ENCODE measurements at places on chromosomes 16 and 17.
A peak's percentile ranks its signal among the peaks of the same experiment; 100 is the strongest.

DNA sequence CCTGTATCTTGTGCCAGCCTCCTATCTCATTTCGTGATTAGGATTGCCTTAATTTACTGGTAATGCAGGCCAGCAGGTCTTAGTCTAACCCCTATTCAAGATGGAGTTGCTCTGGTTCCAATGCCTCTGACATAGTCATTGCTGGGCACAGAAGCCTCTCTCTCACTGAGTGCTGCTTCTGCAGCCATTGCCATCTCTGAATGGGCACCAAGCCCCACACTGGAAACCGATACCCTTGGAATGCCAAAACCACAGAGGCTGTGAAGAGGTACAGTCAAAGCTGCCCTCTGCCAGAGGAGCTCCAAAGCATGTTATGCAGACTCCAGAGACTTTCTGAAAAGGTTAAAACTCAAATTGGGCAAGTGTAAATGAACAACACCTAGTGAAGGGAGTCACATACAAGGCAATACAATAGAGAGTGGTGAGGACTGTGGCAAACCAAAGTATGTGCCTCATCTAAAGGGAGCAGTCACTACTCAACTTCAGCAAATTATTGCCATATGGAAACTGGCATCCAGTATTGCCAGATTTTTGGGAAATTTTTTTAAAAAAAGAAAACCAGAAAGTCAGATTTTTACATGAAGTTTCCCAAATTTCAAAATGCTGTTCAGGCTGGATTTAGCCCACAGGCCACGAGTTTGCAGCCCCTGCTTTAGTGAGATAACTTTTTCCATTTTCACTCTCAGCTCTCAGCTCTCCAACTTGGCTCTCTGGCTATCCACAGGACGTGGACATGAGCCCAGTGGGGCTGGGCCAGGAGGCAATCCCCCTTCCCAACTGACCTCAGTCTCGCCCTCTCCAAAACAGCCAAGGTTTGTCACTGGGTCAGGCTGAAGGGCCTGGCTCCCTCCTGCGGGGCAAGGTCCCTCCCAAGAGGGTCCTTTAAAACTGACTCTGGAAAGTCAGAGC lies 2.1 kb upstream of the MMP2 start:
- DNase-seq: no peak

DNA sequence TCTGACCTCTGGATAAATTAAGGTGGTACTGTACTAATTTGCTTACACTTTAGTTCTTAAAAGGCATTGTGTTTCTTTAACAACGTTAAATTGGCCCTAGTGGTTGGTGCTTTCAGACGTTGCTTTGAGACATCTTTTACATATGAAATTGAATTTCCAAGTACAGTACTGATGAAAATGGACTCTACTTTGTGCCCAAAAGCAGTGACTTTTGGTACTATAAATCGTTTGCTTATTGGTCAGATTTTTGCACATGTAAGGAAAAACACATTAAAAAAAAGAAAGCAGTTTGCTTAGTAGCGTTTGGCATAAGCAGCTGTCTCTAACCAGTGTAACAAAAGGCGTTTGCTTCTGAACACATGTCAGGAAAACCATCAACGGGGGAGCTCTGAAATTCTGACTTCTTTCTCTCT lies 139.6 kb downstream of the CDK5R1 start:
- no peak for DNase-seq

DNA sequence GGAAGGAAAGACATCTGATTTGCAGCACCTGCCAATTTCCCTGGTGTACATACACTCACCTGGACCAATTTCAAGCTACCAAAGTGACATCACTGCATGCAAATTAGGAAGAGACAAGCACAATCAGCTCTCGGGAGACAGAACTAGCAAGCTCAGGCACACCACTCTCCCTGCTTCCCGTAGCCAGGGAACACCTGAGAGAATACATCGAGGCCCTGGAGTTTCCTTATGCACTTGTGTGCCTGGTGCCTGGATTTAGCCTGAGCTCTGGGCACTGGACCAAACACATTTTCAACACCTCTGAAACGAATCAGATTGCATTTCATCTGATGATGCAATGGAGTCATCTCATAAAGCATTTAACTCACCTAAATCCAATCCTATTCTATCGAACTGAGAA lies 110.5 kb downstream of the HS3ST2 start:
- no peak for DNase-seq

GRCh38 chr16:80591071-80591915 lies 50.5 kb downstream of the DYNLRB2 start:
- no peak for DNase-seq

DNA sequence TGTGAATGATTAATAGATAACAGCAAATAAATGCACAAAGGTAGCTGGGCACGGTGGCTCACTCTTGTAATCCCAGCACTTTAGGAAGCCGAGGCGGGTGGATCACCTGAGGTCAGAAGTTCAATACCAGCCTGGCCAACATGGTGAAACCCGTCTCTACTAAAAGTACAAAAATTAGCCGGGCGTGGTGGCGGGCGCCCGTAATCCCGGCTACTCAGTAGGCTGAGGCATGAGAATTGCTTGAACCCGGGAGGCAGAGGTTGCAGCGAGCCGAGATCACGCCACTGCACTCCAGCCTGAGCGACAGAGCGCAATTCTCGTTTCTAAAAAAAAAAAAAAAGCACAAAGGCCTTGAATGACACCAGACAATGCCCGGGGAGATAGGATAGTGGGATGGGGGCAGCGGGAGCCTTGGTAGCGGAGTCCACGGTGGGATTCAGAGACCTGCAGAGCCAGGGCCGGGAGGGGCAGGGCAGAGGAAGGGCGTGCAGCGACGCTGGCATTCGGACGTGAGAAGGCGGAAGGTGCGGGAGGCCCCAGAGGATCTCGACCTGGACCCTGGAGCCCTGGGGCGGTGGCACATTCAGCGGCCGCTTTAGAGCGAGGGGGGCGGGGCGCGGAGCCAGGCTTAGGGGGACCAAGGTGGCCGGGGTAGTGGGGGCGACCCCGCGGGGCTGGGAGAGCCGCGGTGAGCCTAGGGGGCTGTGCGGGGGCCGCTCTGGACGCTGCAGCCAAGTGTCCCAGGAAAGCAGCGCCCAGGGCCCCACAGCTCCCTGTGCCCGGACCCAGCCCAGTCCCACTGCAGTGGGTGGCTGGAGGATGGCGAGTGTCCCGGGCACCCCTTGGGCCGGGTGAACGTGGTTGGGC lies 999 bp upstream of the FLYWCH2 start:
- no peak for DNase-seq

- peak; percentile 8 for DNase-seq
These were observed 483 bp downstream of the RPA1 start for GRCh38 chr17:1830288-1830687.

DNA sequence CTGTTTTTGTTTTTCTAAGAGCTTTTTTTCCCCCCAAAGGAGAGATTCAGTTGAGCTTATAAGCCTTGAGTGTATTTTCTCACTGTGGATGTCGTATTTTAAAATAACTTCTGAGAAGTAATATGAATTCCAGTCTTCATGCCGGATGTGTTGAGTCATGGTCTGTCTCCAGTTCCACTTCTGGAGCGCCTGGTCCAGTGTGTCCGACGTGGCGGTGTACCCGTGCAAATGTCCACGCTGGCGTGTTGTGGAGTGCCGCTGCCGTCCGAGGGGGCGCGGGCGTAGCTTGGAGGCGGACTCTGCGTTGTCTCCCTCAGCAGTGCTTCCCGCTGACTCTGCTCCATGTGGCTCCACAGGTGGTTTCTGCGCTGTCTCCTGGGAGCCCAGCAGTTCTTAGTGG lies 60.9 kb upstream of the ZNF750 start:
- no peak for DNase-seq

GRCh38 chr16:79099716-79100115 lies 500.8 kb downstream of the MAF start:
- DNase-seq: no peak

DNA sequence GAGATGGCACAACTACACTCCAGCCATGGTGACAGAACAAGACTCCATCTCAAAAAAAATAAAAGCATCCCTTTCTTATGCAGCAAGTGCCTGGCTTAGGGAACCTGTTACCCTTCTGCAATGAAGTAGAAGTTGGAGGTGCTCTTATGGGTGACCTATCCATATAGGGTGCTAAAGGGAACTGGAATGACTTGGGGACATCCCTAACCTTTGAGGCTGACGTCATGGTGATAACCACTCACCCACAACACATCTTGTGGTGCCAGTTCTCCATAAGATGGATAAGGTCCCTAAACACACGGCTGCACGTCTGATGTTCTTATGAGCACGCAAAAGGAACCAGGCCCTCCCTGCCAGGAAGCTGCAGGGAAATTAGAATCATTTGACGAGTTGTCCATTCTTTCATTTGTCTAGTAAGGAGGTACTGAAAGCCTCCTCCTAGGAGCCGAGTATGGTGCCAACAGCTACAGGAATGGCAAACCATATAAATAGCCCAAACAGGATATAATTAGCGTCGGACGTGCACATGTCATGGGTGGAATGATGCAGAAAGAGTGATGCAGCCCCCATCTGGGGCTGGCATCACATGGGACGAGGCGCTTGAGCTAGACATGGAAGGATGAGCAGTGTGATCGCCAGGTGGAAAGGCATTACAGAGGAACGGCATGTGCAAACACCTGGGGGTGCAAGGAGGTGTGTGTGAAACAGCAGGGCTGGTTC lies 52.5 kb downstream of the ARHGAP27 start:
- no peak for DNase-seq

GRCh38 chr17:61492759-61493526 lies 40.7 kb downstream of the TBX4 start:
- DNase-seq: no peak

DNA sequence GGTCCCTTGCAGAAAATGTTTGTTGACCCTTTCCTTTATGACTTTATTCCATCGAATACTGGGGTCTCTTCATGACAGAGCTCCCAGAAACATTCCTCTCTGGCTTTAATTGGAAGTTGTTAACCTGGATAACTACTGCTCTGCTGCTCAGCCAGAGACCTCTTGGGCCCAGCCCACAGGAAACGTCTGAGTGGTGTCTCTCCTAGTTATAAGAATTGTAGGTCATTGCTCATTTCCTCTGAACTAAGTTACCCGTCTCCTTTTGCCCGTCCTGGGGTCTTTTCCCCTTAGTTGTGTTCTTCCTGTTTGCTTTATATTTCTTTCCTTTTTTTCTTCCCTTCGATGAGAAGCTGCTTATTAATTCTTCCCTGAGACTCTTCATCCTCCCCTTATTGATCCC lies 9.0 kb downstream of the MAP2K6 start:
- no peak for DNase-seq

GRCh38 chr16:79856581-79856980 lies 256.0 kb upstream of the MAF start:
- DNase-seq: no peak

- DNase-seq: no peak
These were observed 47.0 kb downstream of the MARVELD3 start for GRCh38 chr16:71672803-71673581.

DNA sequence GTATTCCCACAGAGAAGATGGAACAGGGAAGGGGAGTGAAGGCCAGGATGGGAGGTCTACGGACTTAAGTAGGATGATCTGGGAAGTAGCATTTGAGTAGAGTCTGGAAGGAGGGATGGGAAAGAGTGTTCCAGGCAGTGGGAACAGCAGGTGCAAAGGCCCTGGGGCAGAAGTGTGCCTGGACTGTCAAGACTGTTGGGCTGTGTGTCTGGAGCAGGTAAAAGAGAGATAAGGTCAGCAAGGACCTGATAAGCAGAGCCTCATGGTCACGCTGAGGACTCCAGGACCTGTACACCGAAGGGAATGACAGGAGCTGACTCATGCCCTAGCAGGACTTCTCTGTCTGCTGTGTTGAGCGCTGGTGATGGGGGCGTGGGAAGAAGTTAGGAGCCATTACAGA lies 723 bp upstream of the CARD14 start:
- no peak for DNase-seq

- no peak for DNase-seq
These were observed 54.0 kb downstream of the ERN1 start for GRCh38 chr17:64075913-64076312.

GRCh38 chr16:89621698-89622409 lies 8.4 kb downstream of the DPEP1 start:
- no peak for DNase-seq

DNA sequence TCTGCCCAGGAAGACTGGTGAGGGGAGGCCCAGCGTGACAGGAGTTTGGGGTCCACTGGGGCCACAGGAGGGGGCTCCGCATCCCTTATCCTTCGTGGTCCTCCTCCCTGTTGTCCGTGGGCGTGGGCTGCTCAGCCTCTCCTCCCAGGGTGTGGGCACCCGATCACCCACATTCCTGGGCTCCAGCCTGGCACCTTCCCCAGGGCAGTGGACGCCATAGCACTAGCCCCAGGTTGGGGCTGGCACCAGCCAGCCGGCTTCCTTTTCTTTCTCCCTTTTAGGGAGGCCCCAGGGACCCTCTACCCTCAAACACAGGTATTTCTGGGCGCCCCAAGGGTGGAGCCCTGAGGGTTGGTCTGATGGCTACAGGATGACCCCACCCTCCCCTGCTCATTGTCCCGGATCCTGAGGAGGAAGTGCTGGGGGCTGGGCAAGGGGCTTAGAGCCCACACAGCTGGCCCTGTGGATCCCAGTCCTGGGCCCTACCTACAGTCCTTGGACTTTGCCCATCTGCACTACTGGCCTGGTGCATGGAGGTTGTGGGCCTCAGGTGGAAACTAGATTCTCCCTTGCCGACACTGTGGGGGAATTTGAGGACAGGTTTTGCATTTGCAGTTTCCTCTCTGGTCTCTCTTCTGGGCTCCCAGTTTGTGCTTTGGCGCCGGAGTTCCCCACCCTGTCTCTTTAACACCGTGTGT lies 1.1 kb downstream of the KIF1C start:
- DNase-seq: peak; percentile 12

DNA sequence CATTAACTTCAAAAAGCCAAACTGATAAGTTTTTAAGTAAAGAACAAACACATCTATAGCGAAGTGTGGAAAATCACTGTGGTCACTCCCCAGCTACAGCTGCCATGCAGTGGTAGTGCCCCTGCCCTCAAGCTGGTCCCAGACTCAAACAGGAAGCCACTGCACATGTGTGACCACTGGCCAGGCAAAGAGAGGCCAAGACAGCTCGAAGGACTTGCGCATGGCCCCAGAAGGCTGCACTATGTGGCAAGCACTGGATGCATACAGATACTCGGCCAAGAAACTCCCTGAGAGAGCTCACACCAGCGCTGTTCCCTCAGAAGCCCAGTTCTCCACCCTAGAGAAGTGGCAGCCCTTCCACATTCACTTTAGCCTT lies 82.4 kb downstream of the ANKRD11 start:
- no peak for DNase-seq

DNA sequence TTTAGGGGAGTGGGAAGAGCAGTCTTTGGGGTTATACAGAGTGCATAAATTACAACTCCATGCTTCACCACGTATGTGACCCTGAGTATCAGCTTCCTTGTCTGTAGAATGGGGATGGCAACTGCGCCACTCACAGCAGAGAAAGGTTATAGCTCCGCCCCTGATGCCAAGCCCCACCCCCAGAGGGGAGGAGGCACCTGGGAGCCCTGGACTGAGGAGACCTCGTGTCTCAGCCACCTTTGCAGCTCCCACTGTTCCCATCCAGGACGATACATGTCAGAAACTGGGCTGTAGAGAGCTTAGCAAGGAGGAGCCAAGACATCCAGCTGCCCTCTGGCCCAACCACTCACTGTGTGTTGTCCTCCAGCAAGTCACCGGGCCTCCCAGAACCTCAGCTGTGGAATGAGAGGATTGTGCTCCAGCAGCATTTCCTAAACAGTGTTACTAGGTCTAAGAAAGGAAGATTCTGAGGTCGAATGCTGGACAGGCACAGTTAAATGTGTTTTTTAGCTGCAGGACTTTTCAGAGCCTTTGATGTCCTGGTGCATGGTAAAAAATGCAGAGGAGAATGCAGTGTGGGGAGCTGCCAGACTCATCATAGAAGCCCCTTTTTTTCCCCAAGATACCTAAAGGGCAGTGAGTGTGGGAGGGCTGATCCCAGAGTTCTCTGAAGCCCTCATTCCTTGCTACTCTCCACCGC lies 49.4 kb downstream of the BEAN1 start:
- DNase-seq: no peak
